ENCODE measurements at places on chromosomes 6 and 20.
A peak's percentile ranks its signal among the peaks of the same experiment; 100 is the strongest.

DNA sequence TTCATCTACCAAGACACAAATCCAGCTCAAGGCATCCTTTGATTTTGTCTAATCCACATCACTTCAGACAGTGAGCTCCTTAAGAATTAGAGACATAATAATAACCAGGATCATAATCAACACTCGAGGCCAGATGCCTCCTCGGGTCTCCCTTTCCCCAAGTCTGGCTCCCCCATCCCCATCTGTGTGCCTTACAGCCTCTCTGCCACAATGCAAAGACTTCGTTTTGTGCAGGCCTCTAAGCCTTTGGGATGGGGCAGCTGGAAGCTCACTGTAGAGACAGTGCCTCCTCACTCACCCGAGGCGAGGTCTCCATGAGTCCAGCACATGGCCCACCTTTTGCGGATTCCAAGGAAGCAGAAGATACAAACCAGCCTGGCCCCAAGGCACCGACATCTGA lies 30.3 kb downstream of the LRFN2 start:
- DNase-seq: no peak

GRCh38 chr20:58596750-58597248 lies 54.3 kb upstream of the STX16 start:
- DNase-seq: no peak

- DNase-seq: no peak
These were observed 160.5 kb downstream of the TFAP2B start for GRCh38 chr6:50979171-50979525.

DNA sequence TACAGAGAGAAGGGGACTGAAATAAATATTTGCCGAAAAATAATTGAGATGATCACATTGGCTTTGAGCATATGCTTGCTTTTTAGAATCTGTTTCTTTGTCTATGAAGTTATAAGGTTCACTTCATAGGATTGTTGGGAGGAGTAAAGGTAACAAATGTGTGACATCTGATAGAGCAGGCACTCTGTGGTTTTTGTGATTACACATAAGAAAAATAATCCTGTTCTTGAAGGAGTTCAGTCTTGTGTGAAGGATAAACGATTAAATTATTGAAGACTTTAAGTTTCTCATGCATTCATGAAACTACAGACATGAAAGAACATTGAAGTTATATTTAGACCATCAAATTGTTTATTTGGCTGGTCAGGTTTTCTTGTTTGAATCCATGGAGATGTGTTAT lies 45.0 kb downstream of the QKI start:
- no peak for DNase-seq

DNA sequence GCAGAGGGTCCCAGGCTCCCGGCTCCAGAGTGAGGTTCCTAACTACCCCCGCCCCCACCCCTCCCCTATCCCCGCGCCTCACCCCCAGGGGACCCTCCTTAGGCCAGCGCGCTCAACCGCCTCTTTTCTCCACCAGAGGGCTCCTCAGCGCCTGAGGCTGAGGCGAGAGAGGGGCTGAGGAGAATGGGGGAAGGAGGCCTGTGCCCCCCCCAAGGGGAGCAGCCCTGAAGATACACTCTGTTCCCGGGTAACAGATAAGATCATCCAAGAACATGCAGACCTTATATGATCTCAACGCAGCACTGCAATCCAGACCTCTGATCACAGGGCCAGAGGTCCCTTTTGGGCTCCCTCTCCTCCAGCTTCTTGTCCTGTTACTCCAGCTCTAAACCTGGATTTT lies 43.3 kb upstream of the MRPS10 start:
- peak; percentile 5 for DNase-seq
